ENCODE measurements at places on chromosomes 2 and 18.

GRCh38 chr2:200670313-200670712, 84.5 kb downstream of the AOX1 start:
- DNase-seq = no peak

GRCh38 chr2:174023591-174024523, 58.7 kb upstream of the SP3 start:
- DNase-seq = peak; percentile 45

- no peak for DNase-seq
These were observed 551.7 kb downstream of the SATB2 start for GRCh38 chr2:198905881-198906612.

GRCh38 chr18:55275039-55275901, 312.7 kb downstream of the TCF4 start:
- no peak for DNase-seq

DNA sequence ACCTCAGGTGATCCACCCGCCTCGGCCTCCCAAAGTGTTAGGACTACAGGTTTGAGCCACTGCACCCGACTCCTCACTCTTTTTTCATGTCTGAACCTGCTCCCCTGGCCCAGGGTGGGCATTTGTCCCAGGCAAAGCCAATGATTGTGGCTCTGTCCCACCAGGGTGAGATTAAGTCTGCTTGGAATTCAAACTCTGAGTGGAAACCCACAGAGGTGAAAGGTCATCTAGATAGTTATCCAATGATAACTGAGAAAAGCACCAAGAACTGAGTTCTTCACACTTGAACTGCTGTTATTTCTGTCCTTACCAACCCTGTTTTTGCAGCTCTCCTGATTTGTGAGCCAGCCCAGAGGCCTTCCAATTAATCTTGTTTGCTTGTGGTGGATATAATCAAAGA, 62.4 kb upstream of the ACVR1 start:
- no peak for DNase-seq

DNA sequence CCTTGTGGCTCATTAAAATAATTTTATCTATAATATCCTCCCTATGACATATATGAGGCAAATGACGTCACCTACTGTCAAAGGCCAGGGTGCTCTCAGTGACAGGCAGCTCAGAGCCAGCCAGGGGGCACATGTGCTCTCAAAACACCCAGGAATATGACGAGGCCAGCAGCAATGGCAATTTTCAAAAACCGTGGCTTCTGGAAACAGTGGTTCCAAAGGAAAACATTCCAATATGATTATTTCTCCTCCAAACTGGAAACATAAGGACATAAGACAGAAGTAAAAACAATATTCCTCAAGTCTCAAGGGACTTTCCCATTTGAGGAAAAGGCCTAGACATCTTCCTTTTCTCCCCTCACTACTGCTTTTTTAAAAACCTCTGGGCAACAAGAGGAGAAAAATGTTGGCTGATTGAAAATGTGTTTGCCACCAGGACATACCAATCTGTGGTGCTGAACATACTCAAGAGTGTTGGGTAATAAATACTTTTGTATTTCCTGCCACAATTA, 40.8 kb downstream of the RNF152 start:
- DNase-seq = no peak

DNA sequence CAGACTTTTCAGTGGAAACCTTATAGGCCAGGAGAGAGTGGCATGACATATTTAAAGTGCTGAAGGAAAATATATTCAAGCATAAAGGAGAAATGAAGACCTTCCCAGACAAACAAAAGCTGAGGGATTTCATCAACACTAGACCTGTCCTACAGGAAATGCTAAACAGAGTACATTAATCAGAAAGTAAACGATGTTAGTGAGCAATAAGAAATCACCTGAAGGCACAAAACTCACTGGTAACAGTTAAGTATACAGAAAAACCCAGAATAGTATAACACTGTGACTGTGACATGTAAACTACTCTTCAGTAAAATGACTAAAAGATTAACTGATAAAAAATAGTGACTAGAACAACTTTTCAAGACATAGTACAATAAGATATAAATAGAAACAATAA, 87.4 kb downstream of the ATP8B1 start:
- no peak for DNase-seq

DNA sequence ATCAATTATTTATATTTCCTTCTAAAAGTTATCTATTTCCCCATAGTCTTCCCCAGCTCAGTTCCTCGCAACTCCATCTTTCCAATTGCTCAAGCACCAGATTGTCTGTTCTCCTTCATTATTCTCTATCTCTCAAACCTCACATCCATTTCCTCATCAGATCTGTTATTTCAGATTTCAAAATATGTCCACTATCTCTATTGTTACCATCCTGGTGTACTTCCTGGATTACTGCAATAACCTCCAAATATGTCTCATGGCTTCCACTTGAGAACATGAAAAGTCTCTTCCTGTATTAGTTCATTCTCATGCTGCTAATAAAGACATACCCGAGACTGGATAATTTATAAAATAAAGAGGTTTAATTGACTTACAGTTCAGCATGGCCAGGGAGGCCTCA, 641.7 kb upstream of the ZEB2 start:
- DNase-seq = no peak

GRCh38 chr2:241905716-241906377, 36.3 kb downstream of the RTP5 start:
- DNase-seq = no peak

GRCh38 chr18:46721331-46721730, 35.5 kb downstream of the ST8SIA5 start:
- DNase-seq = no peak

GRCh38 chr18:55376387-55376786, 211.6 kb downstream of the TCF4 start:
- DNase-seq = no peak

DNA sequence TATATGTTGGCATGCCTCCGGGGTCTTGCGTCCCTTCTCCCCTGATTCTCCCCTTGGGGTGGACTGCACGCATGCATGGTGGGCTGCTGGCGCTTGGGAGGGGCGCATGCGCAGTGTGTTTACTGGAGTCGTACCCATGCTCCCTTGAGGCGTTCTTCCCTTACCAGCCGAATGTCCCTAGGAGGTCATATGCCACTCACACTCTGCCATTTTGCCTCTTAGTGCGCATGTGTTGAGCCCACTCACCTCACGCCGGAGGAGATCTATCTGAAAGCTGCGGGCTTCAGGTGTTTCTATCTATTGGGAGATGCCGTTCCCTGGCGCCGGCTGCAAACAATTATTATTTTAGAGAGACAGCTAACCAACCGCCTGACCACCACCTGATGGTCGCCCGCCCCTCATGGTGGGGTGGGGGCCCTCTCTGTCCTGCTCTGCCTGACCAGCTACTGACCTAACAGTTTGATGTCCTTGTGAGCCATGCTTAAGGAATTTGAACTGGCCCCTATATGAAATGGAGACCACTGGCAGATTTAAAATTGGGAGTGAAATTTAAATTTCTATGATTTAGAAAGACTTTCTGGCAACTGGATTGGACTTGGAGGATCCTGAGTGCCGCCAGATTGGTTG, 179.6 kb downstream of the RNF144A start:
- DNase-seq = no peak

DNA sequence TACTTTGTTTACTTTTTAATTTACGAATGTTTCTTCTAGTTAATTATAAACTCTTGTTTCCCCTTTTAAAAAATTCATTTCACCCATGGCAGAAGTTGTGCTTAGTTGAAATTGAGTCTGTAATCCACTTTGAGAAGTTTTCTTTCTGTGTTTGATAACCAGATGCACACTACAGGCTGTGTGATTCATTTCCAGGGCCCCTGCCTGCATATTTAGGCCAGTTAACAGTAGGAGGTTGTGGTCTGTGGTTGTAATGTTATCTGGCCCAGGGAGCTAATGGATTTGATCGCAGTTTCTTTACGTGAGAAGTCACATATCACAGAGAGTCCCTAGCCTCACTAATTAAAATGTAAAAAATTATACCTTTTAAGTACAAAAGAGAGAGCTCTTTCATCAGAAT, 3.3 kb downstream of the CDH7 start:
- DNase-seq = no peak

DNA sequence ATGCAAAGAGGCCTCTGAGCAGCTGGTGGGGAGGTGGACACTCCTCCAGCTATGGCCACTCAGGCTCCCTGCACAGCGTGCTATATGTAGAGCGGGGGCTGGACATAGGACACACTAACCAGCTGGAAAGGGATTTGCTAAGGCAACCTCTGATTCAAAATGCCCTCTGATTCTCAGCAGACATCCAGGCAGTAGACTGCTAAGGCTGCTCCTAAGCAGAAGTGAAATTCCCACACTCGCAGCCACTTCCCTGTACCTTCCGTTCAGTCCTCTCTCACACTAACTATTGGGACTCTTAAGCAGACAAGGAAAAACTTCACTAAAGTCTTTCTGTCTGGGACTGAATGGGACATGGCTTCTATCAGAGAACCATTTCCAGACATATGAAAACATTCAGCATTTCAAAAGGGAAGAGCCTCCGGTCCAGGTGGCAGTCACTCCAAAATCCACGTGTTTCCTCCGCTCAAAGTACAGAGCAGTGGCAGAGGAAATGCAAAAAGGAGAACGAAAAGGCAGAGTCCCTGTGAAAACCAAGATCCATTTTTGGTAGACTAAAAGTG, 265.8 kb downstream of the TTC32 start:
- no peak for DNase-seq

GRCh38 chr18:74856434-74856833, 258.8 kb downstream of the ZNF407 start:
- no peak for DNase-seq

- DNase-seq = no peak
These were observed 510.2 kb upstream of the ID2 start for GRCh38 chr2:8171608-8172007.

GRCh38 chr2:164622338-164623106, 1.2 kb upstream of the GRB14 start:
- no peak for DNase-seq

DNA sequence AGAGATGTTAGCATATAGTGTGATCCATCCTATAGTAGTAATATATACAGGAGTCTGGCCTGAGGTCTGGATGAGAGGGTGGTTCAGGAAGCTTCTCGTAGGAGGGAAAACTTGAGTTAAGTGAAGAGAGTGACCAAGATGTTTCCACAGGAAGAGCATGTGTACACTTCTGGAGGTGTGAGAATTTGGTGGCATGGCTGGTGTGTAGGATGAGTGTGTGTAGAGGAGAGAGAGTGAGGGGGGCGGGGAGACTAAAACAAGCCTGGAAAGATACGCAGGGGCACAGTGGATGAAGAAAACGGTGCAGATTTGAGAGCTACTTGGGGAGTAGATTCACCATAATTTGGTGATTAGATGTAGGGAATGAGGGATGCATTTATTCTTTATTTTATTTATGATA, 43.5 kb upstream of the CTLA4 start:
- no peak for DNase-seq

DNA sequence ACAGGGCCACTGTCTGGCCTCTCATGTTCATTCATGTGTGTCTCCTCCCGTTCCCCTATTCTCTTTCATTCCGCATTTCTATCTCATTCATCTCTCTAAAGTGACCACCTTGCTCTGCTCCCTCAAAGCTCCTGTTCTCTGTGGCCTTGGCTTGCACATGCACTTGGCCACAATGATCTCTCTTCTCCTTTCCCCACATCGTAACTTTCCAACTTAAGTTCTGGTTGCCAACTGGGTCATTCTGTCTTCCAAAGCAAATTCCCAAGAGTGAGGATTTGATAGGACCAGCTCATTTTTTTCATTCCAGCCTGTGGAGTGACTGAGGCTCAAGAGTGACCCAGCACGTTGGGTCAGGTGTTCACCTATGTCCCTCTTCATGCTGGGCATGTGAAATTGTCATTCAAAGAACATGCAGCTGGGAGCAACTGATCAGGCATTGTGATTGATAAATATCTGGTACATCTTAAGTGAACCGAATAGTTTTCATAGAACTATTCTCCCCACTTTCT, 14.3 kb upstream of the ITGA6 start:
- DNase-seq = no peak

- no peak for DNase-seq
These were observed 16.1 kb upstream of the OTX1 start for GRCh38 chr2:63034526-63034925.

GRCh38 chr18:3839581-3839981, 389.6 kb downstream of the TGIF1 start:
- DNase-seq = no peak

- no peak for DNase-seq
These were observed 239.1 kb downstream of the FAM210A start for GRCh38 chr18:13487237-13487636.

- no peak for DNase-seq
These were observed 1.6 kb downstream of the EPC2 start for GRCh38 chr2:148646231-148646559.

DNA sequence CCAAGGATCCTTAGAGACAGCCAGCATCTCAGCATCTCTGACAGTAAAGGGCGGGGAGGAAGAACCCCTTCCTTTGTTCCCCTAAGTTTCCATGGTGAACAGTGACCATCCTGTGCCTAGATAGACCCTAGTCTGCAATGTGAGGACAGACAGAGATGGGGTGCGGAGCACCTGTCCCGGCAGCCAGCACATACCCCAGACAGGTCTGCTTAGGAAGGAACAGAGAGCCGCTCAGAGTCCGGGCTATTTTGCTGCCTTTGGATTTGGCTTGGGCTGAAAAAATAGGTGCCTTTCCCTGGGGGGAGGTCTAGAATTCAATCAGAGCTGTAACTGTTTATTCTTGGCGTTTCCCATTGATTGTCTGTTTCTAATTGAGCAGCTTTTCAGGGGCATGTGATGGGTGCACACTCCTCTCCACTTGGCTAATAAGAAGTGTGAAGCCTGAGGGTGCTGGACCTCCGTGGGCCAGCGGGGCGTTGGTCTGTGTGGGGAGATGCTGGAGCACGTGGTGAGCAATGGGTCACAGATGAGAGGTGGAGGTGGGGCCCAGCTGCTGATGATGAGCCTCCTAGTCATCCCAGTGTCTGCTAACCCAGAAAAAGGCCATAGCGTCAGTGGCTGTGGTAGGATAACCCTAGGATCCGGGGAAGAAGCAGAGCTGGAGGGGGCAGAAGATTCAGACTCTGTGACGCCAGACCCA, 236.8 kb downstream of the SEPTIN10 start:
- DNase-seq = no peak

GRCh38 chr2:217793566-217794132, 209.1 kb downstream of the TNS1 start:
- no peak for DNase-seq

GRCh38 chr2:222738809-222739208, 67.4 kb downstream of the MOGAT1 start:
- DNase-seq = no peak

- DNase-seq = peak; percentile 12
These were observed 2.4 kb upstream of the RNF144A start for GRCh38 chr2:6914828-6915227.

GRCh38 chr2:60317034-60317386, 236.4 kb downstream of the BCL11A start:
- DNase-seq = no peak

GRCh38 chr18:50151926-50152325, 43.0 kb downstream of the MYO5B start:
- DNase-seq = no peak

Data from stimulated activated naive CD4-positive, alpha-beta T cell treated with Interleukin-2 at 50 U/mL for 16 hours (primary cell).